ENCODE measurements at places on chromosomes 7 and 10.
A peak's percentile ranks its signal among the peaks of the same experiment; 100 is the strongest.

DNA sequence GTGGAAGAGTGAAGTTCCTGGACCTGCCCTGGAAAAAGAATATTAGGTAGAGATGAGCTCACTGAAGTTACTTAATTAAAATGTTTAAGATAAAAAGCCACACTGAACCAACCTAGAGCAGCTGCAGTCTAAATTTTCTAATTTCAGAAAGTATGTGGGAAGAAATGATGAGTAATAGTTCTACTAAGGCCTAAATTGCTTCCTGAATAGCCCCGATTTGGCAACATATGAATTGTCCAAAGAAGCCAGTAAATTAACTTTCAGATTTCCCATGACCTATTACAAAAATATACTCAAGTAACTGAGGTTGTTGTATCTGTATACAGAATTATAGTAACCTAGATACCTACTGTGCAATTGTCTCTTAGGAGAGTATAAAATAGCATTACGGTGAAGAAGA, 312.6 kb downstream of the IPMK start:
- no peak for DNase-seq

DNA sequence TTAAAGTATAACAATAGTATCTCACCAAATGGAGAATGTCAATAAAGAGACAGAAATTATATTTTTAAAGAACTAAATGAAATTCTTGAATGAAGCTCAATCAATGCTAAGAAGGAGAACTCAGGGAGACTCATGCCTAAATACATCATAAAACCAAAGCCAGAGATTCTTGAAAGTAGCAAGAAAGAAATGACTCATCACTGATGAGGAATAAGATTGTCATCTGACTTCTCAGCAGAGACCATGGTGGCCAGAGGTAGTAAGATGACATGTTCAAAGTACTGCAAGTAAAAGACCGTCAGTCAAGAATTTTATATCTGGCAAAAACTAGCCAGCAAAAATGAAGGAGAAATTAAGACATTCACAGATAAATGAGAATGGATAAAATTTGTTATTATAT, 399.0 kb downstream of the GRID1 start:
- DNase-seq = no peak

DNA sequence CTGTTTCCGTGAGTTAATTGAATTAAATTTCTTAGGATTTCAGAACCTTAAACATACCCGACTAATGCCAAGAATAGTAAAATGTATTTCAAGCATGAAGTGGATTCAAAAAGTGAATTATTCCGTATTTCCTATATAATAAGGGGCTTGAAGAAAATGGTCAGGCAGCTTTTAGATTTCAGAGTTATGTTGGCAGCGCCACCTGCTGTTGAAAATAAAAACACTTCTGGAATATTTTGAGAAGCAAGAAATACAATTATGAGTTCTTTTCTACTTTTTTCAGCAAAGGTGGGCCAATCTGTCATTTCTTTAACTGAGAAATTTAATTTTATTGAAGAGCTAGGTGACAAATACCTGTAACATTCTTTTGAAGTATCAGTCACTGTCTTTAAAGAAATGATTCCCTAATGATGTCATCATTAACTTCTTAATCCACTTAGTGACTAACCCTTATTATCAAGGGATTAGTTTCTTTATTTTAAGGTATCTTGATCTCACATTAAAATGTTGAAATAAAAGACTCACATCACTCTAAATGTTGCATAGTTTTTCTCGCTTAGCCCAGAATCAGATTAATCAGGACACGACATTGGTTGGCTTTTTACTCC, 36.6 kb upstream of the AGR3 start:
- DNase-seq = no peak

DNA sequence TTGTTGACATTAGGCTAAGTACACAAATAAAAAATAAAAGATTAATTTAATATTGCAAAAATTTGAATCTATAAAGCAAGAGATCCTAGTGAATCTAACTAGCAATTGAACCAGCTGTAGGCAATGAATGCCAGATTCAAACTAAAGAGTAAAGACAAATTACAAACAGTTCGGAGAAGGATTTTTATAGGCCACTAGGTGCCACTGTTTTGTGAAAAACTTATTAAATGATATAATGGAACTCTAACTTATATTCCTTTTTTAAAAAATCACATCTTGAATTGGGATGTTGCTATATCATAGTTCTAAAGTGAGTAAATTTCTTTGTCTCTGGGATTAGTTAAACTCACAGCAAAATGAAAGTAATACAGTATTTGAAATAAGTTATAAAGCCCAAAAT, 39.1 kb upstream of the GNAI1 start:
- no peak for DNase-seq

DNA sequence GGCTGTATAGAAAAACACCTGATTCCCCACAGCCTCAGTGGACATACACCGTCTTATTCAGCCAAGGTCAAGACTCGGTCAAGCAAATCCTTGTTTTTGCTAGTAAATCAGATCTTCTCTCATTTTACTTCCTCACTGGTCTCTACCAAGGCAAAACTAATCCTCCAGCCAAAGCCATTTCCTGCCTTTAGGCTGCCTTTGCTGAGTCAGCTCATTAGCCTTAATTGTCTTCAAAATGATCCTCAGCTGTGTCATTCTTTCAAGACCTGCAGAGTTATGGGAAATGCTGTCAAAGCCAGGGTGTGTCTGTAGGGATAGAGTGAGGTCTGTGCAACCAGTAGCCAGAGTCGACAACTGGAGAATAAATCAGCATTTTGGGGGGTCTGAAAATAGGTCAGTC, 107.2 kb upstream of the FAM180A start:
- DNase-seq = peak; percentile 17

GRCh38 chr10:6802759-6803426, 222.8 kb upstream of the PRKCQ start:
- no peak for DNase-seq

GRCh38 chr7:129671266-129671665, 59.7 kb downstream of the NRF1 start:
- no peak for DNase-seq

GRCh38 chr10:36736311-36736710, 389.1 kb upstream of the ANKRD30A start:
- DNase-seq = no peak

DNA sequence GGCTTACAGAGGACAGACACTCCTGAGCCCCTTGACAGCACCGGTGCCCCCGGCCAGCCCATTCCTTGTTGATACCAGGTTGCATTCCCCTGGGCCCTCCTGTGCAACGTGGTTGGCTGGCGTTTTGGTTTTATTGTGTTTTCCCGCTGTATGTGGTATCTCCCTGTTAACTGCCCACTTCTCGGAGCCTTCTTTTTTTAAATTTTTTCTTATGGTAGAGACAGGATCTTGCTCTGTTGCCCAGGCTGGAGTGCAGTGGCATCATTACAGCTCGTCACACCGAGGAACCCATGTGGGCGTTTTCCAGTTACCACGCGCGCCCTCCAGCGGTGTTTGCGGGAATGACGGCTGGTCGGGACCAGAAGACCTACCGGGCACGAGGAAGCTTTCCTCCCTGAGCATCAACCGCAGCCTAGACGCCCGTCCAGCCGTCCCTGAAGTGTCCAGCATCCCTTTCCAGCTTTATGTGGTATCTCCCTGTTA, 16.9 kb upstream of the ZFAND2A start:
- DNase-seq = no peak

GRCh38 chr7:36400036-36400435, 10.4 kb downstream of the ANLN start:
- no peak for DNase-seq

- no peak for DNase-seq
Measured at GRCh38 chr10:6128591-6129251, 39.9 kb downstream of the RBM17 start.

- DNase-seq = peak; percentile 82
Measured at GRCh38 chr7:46930366-46930765, 651.5 kb downstream of the TNS3 start.

- DNase-seq = no peak
Measured at GRCh38 chr10:33134011-33134751, 176.2 kb upstream of the ITGB1 start.

DNA sequence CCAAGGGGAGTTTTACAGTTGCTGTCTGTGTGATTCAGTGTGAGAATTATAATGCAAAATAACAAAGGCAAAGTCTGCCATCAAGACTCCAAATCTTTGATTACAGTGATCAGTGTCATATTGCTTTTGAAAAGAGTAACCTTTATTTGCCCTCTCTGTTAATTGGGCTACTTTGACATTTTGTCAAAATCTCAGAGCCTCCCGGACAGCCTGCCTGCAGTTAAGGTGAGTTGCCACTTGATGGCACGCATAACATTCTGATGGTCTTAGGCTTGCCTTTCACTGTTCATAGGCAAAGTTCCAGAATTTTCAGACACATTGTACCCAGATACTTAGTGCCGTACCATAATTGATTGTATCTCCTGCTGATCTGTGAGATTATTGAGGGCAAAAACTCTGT, 253.5 kb downstream of the ABCA13 start:
- no peak for DNase-seq

- DNase-seq = no peak
Measured at GRCh38 chr10:70381471-70382421, 679 bp downstream of the LRRC20 start.

- no peak for DNase-seq
Measured at GRCh38 chr7:71518880-71519279, 386.9 kb downstream of the GALNT17 start.

DNA sequence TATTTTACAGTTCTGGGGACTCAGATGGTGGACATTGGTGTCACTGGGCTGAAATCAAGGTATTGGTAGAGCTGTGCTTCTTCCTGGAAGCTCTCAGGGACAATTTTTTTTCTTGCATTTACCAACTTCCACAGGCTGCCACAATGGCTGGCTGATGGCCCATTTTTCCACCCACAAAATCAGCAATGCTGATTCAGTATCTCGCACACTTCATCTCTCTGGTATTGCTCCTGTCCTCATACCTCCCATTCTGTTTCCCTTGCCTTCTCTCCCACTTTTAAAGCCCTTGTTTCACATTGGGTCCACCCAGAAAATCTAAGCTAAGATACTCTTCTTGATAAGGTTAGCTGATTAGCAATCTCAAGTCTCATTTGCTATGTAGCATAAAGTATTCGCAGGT, 530.9 kb upstream of the POM121L12 start:
- no peak for DNase-seq

- DNase-seq = peak; percentile 51
Measured at GRCh38 chr7:131513245-131514061, 43.0 kb downstream of the PODXL start.

DNA sequence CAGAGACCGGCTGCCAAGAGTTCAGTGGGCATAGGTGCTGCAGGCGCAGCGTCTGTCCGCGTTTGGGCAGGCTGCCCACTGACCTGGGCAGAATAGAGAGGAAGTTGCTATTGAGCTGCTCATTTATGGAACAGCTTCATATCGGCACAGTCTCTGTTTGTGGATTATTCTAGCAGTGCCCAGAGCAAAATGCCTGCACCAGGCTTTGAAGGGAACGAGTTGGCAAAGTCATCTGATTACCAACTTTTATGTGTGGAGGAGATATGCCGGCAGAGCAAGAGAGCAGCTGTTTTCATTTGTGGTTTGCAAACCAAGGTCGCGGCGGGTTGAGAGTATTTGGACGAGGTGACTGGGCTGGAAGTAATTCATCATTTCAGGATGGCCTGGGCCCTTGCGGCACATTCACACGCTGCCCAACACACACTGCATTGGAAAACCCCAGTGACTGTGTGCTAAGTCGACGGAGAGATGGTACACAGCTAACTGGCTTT, 228.5 kb downstream of the TCERG1L start:
- DNase-seq = no peak

DNA sequence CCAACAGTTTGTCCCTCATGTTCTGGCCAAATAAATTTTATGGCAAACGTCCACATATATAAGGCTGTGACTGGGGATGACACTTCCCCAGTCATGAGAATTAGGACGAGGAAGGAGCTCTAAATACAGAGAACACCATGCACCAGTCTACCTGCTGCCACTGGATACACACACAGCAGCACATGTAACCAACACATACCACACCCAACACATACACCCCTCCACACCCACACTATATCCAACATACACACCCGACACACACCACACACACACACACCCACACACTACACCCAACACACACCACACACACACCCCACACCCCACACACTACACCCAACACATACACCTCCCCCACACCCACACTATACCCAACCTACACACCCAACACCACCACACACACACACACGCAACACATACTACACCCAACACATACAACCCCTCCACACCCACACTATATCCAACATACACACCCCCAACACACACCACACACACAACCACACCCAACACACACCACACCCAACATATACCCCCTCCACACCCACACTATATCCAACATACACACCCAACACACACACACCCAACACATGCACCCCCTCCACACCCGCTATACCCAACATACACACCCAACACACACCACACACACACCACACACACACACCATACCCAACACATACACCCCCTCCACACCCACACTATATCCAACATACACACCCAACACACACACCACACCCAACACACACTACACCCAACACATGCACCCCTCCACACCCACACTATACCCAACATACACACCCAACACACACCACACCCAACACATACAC, 74.1 kb downstream of the HIPK2 start:
- no peak for DNase-seq

DNA sequence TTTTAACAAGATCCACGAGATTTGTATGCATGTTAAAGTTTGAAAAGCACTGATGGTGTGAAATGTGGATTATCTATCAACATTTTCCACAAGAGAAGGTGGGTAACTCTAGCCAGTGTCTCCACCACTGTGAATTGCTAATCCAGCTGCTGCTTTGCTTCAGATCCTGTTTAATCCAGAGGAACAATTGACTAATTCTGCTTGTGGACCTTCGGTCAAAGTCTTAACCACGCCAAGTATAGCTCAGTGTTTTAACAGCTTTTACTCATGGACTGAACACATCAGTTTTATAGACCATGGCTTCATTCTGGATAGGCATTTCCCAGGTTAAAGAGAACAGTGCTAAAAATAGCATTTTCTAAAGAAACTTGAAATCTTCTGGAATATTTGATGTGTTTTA, 23.5 kb downstream of the ADK start:
- no peak for DNase-seq

- DNase-seq = no peak
Measured at GRCh38 chr7:97118306-97118917, 914 bp downstream of the SDHAF3 start.

GRCh38 chr10:119657725-119658124, 6.5 kb downstream of the BAG3 start:
- no peak for DNase-seq

DNA sequence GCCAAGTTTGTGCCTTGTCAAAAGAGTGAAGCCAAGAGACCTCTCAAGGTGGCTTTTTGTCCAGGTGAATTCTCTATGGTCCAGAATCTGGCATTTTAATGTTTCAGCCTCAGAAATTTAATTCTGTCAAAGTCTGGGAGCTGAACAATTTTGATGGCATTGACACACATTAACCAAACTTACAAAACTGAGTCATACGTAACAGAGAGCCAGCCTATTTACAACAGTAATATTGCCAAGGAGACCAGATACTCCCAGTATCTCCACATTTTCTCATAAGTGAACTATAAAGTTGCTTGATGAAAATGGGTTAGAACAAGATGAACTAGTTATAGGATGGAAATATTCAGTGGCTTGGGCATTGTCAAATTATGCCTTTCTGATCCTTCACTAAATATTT, 43.8 kb downstream of the PDE6C start:
- DNase-seq = no peak
